ENCODE measurements at places on chromosomes 6 and 20.

- DNase-seq: no peak
Observed at GRCh38 chr20:2395136-2395535, 14.4 kb downstream of the TGM6 start.

DNA sequence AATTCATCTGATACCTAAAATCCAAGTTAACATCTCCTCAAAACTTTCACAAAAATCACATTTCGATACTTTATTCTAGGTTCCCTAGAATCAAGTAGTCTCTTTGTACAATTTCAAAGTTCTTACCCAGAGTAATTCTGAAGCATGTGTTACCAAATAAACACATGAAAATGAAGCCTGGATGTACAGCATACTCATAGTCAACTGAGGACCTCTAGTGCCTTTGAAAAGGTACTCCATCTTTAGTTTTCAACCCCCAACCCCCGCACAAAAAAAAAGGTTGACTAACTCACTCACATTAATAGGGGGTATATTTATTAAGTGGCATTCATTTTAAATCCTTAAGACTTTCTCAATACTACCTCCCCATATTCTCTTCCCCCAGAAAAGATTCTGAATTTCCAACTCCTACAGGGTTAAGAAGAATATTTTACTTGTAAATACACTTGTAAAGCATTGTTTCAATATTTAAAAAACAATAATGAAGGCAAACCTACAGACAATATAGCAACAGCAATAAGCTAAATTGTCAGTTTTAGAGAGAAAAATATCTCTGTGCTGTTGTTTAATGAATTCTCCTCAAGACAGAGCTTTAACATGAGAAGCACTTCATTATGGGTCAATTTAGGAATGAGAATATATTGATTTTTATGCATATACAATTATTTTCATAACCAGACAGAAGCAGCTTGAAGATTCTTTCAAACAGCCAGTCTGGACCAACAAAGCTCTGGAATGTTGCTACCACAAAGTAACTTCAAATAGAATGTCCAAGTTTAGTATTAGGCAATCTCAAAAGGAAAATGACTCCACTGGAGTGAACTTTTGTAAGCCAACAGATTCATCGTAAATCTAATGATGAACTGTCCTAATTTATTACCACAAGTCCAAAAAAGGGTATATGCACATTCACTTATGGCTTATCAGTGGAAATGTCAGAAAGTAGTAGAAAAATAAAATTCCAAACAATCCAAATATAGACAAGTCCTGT is 3.3 kb downstream of the PLN start:
- no peak for DNase-seq

DNA sequence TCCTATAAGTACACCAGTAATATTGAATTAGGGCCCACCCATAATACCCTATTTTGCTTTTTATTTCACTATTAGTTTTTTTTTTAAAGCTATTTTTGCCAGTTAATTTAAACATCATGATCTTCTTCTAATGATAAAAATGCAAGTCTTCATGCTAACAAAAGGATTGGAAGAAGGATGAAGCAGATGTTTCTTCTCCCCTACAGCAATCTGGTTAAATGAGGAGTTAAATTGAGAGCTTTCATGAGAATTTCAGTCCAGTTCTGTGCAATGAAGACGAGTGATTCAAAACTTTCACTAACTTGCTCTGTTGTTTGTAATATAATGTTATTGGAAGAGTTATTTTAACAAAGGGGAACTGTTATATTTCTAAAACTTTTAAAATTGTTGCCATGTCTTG is 3.4 kb downstream of the HMGN4 start:
- DNase-seq: no peak

- no peak for DNase-seq
Observed at GRCh38 chr6:35295521-35296315, 1.9 kb upstream of the DEF6 start.

DNA sequence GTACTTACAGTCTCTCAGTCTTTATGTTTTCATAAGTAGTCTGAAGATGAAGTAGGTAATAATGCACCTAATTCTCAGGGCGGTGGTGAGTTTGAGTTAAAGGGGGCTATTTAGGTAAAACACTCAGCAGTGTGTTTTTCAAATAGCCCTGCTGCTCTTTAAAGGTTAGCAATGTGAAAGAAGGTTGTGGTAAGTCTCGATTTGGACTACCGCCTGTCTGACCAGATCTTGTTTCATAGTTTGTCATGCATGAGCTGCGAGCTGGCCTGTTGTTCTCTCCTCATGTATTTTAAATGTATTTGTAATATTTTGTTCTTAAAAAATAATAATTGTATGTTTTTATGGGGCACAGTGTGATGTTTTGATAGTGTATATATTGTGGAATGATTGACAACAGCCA is 340.2 kb downstream of the DHX35 start:
- DNase-seq: no peak

GRCh38 chr20:10673176-10673841 is 490 bp downstream of the JAG1 start:
- no peak for DNase-seq

DNA sequence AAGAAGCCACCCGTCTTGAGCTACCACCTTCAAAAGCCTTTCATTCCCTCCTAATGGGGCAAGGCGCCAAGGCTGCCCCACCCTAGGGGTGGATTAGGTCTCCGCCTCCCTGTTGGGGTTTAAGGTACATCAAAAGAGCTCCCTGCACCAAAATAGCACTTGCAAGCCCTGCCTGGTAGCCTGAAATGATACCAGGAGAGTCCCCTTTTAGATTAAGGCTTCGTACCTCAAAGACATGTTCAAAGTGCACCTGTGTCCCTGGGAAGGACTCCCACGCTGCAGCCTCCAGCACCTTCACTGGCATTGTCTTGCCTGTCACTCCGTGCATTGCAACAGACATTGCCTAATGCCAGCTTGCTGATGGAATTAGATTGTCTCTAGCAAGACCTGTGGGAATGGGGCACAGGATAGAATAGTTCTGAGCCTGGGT is 15.7 kb upstream of the CDKN1A start:
- no peak for DNase-seq

DNA sequence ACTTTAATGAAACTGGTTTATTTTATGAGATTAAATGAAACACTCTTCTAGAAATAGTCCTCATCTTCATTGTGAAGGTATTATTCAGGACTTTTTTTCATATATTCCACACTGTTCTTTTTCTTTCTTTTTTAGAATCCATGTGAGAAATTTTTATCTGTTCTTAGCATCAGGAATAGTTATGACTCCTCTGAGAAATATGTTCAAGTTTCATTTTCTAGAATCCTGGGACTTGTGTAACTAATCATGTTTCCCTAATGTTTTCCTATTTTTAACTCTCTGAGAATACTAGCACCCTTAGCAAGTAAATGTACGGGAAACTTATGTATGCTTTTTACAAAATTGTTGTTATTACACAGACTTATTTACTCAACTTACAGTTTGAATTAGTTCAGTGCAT is 407.8 kb downstream of the CBLN4 start:
- DNase-seq: no peak
